ENCODE measurements at places on chromosomes 2 and 18.

- peak; percentile 97 for DNase-seq
Observed at GRCh38 chr2:238438856-238439849, 12.4 kb downstream of the ASB1 start.

DNA sequence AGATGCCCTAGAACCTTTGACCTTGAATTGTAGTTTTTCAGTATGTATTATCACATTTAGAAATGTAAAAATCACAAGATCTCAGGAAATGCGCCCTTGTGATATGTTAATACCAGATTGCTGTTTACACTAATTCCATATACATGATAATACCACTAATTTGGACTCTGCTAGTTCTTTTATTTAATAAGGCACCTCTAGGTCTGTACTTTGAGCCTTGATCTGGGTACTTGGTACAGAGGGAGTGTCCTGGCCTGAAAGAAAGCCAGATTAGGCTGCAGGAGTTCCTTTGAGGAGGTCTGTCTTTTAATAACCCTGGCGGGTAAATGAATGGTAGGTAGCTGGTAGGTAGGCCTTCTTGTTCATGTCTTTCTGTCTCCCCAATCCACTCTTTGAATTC is 26.3 kb downstream of the PLEKHA3 start:
- DNase-seq, result no peak

GRCh38 chr2:174053355-174054151 is 88.4 kb upstream of the SP3 start:
- DNase-seq, result no peak

- no peak for DNase-seq
Observed at GRCh38 chr2:237251986-237252385, 162.0 kb downstream of the COL6A3 start.

DNA sequence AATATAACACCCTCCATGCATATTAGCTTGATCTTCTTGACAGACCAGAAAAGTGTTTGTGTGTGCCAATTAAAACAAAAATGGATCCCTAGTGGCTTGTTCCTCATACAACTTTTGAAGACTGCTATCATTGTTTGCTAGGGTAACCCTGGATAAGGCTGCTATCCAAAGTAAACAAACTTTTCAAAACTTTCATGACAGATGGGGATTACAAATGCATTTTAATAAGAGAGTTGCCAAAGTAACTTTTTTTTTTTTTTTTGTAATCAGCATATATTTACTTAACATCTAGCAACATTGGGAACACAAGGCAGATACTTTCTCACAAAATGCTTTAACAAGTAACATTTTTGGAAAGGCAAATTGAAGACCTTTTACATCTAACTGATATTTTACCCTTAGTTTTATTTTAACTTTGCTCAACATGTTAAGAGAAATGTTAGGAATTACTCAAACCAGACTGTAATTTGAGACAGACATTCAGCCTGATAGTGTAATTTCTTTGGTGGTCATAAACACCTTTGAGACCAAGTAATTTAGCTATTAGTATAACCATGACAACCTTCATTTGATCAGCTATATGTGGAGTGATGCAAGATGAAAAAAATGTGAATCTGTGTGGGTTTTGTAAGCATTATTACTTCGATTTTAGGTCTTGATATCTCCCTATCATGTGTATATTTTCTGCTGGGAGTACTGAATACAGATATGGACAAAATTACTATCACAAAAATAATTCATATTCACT is 300.9 kb downstream of the ARHGAP15 start:
- peak; percentile 75 for DNase-seq

- peak; percentile 84 for DNase-seq
Observed at GRCh38 chr2:28447943-28448792, 47.7 kb upstream of the PLB1 start.

DNA sequence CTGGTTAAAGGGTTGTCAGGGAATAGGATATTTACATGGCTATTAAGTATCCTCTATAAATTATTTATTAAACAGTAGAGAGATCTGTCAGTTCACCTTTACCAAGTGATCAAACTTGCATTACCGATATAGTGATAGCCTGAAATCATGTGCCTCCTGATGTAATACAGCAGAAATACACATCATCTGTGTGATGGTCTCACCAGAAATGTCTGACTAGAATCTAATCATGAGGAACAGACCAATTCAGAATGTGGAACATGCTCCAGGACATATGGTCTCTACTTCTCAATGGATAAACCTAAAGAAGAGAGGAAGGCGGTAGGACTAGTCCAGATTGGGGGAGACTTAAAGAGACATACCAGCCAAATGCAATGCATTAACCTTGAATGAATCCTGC is 6.2 kb downstream of the VPS54 start:
- no peak for DNase-seq

- DNase-seq, result no peak
Observed at GRCh38 chr2:61018318-61018755, 282 bp upstream of the PUS10 start.

GRCh38 chr2:39213015-39213414 is 30.8 kb downstream of the CDKL4 start:
- no peak for DNase-seq

- no peak for DNase-seq
Observed at GRCh38 chr2:44181648-44182047, 13.0 kb downstream of the PPM1B start.

DNA sequence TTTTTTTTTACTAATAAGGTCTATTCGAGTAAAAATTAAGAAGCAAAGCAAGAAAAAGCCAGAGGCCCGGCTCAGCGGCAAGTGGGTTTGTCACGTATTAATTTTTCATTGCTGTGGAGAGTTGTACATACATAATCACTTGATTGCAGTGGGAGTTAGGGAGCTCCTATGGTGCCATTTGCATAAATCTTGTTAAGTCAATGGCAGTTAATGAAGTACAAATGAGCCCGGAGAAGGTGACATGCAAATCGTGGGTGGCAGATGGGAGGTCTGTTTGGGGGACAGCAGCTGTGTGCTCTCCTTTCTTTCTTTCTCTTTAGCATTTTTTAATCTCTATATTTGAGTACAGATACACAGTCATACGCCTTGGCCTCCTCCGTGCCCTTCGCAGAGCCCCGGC is 317.0 kb downstream of the AGAP1 start:
- DNase-seq, result no peak

DNA sequence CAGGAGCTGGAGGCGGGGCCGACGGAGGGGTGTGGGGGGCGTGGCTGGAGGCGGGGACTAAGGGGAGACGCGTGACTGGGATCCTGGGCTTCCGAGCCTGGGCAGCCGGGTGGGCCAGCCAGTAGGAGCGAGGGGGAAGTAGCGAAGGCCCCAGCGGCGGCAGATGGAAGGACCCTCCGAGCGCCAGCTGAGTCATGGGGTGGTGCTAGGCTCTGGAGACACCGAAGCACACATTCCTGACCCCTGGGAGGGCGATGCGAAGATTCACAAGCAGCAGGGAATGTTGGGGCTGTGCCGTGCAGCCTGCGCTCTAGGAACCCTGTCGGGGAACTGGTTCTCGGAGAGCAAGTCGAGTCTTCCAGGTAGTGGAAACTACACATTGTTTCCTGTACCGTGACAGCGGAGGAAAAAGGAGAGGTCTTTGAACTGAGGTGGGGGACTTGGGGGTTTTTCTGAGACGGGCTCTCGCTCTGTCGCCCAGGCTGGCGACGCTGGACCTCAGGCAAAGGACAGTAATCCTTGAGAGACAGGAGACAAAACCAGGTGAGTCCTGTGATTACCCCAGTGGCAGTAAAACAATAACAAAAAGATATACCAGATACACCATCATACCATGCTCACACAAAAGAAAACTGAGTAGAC is 650 bp upstream of the AFG3L2 start:
- DNase-seq, result no peak

- peak; percentile 87 for DNase-seq
Observed at GRCh38 chr2:142872882-142873724, 4.4 kb upstream of the KYNU start.

DNA sequence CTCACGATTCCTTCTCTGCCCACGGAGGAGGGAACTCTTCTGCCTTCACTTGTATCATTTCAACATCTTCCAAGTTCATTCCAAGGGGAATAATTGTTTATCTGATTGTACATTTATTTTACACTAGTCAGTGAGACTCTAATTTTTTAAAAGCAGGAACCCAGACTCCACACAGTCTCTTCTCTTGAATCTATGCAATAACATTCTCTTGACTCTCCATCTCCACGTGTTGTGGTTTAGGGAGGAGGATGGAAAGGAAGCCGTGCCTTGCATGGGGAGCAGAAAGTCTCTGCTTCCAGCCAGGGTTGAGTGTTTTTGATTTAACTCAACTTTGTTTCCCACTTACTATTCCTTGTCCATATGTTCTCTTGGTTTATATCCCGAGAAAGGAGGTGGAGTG is 131.1 kb upstream of the RIOK3 start:
- DNase-seq, result no peak

DNA sequence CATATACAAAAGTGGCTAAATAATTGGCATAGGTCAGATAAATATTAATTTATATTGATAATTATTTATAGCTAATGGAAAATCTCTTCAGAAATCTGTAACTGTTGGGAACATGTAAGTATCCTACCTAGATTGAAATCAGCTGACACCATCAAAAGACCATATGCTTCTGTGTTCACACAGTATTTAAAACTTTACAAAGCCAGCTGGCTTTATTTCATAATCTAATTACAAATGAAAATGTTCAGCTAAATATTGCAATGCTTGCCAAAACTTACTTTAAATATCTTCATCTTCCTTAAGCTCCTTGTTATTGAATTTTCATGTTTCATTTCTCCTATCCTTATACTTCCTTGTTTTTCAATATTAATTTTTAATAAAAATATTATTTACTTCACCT is 190.9 kb upstream of the DOK6 start:
- DNase-seq, result no peak

DNA sequence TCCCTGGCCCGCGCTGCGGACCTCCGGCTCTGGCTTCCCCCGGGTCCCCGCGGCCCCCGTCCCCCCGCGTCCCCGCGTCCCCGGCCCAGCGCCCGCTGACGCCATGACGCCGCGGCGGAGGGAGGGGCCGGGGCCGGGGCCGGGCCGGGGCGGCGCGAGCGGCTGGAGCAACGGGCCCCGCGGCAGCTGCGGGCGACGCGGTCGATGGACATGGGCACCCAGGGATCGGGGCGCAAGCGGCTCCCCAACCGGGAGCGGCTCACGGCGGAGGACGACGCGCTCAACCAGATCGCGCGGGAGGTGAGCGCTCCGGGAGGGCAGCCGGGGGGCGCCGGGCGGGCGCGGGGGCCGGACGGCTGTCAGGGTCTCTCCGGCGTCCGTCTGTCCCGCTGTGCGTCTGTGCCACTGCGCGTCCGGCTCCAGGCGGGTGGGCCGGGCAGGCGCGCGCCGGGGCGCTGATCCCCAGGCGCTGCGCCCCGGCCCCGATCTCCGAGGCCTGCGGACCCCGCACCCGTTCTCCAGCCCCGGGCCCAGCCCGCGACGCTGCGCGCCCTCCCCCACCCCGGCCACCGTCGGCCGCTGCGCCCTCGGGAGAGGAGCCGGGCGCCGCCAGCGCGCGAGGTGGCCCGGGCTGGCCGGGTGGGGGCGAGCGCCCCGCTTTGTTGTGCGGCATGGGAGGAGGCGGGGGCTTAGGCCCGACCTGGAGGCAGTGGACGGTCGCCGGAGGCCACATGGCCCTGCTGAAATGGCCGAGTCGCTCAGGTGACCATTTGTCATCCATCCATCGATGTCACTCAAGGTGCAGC is at the start of gene LRRFIP1:
TSS of gene LRRFIP1 (plus strand) at position 147 of the 806 bp plus-strand sequence. CDS start at position 205, 58 bp downstream.
- peak; percentile 23 for DNase-seq

- no peak for DNase-seq
Observed at GRCh38 chr2:176854062-176854461, 358.5 kb upstream of the HNRNPA3 start.

DNA sequence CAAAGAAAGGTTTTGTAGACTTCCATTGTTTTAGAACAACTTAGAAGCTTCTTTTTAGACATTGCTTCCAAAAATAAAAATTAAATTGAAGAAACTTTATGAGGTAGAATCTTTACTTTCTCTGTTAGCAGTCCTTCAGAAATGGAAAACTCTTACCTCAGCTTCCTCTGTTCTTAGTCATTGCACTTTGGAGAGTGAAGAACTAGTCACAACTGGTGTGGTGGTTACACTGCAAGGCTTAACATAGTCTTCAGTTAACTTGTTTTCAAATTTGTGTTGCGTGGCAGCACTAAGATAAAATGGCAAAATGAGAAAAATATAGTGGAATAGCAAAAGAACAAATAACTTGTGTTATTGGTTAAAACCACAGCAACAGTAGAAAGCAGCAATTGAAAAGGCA is 332.6 kb downstream of the KIAA1328 start:
- DNase-seq, result no peak

- no peak for DNase-seq
Observed at GRCh38 chr2:235694721-235695601, 201.1 kb downstream of the AGAP1 start.

GRCh38 chr2:183232161-183232865 is 108.1 kb downstream of the NUP35 start:
- no peak for DNase-seq

DNA sequence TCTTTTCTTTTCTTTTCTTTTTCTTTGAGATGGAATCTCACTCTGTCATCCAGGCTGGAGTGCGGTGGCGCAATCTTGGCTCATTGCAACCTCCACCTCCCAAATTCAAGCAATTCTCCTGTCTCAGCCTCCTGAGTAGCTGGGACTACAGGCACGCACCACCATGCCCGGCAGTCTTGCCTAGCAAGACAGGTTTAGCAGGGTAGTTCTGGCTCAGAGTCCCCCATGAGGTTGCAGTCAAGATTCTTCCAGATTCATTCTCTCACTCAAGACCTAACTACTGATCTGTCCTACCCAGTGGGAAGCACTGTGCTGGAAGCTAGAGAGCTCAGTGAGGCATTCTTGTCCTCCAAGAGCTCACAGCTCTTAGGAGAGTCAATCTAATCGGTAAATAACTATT is 17.6 kb upstream of the ZAP70 start:
- DNase-seq, result no peak

DNA sequence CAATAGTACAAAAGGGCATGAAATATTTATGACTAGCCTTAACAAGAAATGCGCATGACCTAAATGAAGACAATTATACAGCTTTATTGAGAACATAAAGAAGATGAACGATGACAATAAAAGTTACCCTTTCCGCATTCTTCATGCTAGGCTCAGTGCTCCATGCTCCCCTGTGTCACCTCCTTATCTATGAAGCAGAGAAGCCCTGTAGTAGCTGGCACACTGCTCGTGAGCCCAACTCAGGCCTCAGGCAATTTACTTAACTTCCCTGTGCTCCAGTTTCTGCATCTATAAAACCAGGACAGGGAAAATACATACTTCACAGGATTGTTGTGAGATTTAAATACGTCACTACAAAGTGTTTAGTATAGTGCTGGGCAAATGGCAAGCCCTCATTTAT is 34.5 kb upstream of the NABP1 start:
- DNase-seq, result no peak

All from M059J (cell line).